H54 (cell line): ENCODE measurements at places on chromosomes 3 and 15.

- DNase-seq = no peak
These were observed 37.2 kb upstream of the ANPEP start for GRCh38 chr15:89851673-89852341.

DNA sequence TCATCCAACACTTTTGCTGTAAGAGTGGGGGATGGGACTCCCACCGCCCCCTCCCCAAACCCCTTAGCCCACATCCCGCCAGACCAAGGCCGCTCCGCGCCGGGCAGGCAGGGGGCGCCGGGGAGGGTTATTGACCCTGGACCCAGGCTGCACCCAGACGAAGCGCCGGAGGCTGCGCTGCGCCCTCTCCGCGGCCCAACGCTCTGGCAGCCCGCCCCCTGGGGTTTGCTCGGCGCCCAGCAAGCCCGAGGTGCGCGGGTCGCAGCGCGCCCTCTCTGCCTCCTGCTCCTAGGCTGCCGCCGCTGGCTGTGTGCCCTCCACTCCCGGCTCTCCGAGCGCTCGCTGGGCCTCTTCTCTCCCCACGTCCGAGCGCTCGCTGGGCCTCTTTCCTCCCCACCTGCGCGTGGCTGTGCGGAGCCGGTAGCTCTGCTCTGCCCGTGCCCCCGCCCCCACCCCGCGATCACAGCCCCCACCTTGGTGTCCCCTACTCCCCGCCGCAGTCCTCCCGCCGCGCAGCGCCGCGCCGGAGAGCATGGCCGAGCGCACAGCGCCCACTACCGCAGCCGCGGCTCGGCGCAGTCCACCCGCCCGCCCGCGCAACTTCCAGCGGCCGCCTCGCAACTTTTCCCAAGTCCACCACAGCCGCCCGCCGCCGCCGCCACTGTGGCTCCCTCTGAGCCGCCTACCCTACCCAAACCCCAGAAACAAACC is 1.2 kb downstream of the MECOM start:
- peak; percentile 70 for DNase-seq

DNA sequence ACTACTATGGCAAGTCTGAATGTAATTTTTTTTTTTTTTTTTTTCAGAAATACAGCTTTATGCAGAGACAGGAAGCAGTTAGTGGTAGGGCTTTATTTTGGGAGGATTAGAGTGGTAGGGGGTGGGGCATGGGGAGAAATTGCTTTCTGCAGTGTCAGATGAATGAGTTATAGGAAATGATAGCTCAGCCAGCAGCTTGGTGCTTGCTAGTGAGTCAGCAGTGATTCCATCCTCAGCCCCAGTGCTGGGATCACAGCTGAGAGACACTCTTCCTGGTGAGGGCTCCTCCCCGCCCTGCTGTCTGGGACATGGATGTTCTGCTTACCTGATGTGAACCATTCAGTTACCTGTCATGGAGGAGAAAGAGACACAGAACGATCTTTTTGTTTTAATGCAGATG is 39.6 kb downstream of the SEMA6D start:
- DNase-seq = no peak

GRCh38 chr3:9201955-9202354 is 47.5 kb downstream of the SRGAP3 start:
- DNase-seq = no peak

- no peak for DNase-seq
These were observed 99.1 kb downstream of the CLSTN2 start for GRCh38 chr3:140034058-140034457.

GRCh38 chr15:74127954-74128784 is 2.2 kb upstream of the ISLR2 start:
- no peak for DNase-seq

GRCh38 chr3:129040039-129040336 is 20.6 kb upstream of the GP9 start:
- DNase-seq = no peak

DNA sequence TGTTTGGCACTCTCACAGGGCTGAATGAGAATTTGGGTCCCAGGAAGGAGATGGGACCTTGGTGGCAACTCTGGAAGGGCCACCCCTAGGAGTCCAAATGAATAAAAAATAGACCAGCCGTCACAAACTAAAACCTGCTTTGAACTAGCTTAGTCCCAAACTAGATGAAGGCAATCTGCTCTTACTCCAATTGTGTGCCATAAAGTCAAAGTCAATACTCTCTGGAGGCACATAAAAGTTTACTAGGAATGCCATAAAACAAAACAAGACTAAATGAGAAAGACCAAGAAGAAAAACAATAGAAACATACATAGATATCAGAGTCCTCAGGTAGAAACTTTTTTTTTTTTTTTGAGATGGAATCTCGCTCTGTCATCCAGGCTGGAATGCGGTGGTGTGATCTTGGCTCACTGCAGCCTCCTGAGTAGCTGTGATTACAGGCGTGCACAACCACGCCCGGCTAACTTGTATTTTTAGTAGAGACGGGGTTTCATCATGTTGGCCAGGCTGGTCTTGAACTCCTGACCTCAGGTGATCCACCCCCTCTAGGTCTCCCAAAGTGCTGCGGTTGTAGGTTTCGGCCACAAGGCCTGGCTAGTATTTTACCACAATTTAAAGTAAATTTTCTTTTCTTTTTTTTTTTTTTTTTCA is 8.1 kb downstream of the GOLGA6L2 start:
- no peak for DNase-seq

- no peak for DNase-seq
These were observed 729.6 kb downstream of the NLGN1 start for GRCh38 chr3:174126990-174127758.

DNA sequence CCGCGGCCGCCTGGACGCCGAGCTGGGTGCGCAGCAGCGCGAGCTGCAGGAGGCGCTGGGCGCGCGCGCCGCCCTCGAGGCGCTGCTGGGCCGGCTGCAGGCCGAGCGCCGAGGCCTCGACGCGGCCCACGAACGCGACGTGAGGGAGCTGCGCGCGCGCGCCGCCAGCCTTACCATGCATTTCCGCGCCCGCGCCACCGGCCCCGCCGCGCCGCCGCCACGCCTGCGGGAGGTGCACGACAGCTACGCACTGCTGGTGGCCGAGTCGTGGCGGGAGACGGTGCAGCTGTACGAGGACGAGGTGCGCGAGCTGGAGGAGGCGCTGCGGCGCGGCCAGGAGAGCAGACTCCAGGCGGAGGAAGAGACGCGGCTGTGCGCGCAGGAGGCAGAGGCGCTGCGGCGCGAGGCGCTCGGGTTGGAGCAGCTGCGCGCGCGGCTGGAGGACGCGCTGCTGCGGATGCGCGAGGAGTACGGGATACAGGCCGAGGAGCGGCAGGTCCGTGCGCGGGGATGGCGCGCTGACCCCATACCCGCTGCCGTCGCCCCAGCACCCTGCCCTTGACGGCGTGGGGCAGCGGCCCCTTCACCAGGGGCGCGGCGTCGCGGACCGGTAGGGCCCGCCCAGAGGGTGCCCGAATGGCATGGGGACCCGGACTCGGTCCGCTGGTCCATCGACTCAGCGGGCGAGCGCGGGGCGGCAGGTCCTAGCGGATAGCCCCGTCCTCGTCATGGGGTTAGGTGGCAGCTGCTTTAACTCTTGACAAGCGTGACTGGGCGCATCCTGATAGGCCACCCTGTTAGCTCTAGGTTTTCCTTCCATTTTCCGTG is 848 bp downstream of the SYNM start:
- no peak for DNase-seq

- no peak for DNase-seq
These were observed 128.9 kb downstream of the MCTP2 start for GRCh38 chr15:94360251-94360685.

DNA sequence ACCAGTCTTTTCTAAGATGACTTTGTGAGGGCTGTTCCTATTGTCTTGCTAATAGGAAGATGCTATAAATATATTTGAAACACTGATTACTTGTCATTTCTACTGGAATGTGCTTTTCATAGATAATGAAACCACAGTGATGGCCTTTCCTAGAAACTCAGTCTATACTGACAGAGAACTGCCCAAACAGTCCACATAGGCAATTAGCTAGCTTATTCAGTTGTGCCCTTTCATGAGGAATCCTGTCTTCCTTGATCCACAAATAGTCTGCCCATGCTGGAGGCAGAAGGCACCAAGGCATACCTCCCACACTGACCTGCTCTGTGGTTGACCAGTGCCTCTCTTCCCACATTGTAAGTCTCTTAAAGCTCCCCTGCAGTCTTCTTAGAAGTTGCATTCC is 135.9 kb downstream of the CMSS1 start:
- no peak for DNase-seq

GRCh38 chr15:90862964-90863778 is 5.2 kb upstream of the FURIN start:
- DNase-seq = no peak

GRCh38 chr15:48992545-48992944 is 28.8 kb upstream of the SHC4 start:
- no peak for DNase-seq

GRCh38 chr15:69758810-69759790 is 306.5 kb downstream of the RPLP1 start:
- no peak for DNase-seq

DNA sequence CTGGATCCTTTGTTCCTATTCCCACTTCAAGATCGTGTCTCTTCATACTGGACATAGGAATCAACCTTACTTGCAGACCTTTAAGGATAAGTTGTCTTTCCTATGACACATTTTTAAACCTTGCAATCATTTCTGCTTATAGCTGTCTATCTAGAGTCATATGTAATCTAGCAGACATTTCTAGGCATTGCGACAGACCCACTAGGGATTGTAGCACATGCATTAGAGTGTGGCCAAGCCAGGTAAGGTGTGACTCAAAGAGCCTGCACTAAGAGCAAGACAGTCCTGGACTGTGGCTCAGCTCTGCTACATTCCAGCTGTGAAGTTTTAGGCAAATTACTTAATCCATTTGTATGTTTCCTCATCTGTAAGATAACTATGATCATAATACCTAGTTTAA is 38.8 kb upstream of the BFSP2 start:
- no peak for DNase-seq

GRCh38 chr3:32120471-32120870 is 14.1 kb downstream of the GPD1L start:
- no peak for DNase-seq

GRCh38 chr15:36210426-36210825 is 369.0 kb upstream of the CDIN1 start:
- no peak for DNase-seq

- DNase-seq = no peak
These were observed 153.8 kb upstream of the CTNNB1 start for GRCh38 chr3:41045491-41045890.

- DNase-seq = no peak
These were observed 331.1 kb downstream of the SV2B start for GRCh38 chr15:91431041-91431715.

DNA sequence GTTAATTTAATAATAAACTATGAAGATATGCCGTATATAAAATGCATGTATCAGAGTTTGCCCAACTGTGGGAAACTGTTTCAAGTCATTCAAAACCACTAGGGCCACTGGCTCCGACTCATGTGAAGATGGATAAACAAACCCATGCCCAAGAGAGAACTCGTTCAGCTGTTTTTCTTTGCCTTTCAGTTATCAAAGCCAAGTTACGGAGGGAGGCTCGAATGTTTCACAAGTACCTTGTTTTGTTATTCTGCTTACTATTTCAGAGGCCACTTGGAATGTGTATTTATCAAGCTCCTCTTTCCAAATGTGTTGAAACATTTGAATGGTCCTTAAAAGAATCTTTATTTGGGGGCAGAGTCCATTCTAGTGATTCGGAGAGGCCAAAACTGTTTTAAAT is 82.1 kb downstream of the DUT start:
- no peak for DNase-seq

DNA sequence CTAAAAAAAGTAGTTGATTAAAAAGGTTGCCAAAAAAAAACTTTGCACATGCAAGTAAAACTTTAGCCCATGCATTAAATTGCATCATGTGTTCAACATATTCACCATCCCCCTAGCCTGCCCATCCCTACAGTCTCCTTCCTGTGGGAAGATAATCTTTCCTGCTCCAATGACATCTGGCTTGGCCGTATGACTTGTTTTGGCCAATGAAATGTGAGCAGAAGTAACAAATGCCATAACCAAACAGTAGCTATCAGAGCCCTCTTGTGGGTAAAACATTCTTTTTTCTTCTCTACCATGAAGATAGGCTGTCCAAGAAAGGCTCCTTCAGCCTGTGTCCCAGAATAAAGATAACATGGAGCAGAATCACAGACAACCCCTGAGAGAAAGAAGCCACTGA is 15.3 kb downstream of the ERC2 start:
- DNase-seq = no peak

GRCh38 chr15:69504352-69505040 is 51.9 kb downstream of the RPLP1 start:
- DNase-seq = no peak

- DNase-seq = no peak
These were observed at the start of gene CDCP1 for GRCh38 chr3:45145681-45146614. TSS of gene CDCP1 (minus strand) at chr3:45146378. CDS start at chr3:45146287, 91 bp downstream.

GRCh38 chr3:63067999-63068645 is 192.9 kb upstream of the CADPS start:
- DNase-seq = no peak

- DNase-seq = no peak
These were observed 99.8 kb downstream of the TMEM108 start for GRCh38 chr3:133138017-133138416.

DNA sequence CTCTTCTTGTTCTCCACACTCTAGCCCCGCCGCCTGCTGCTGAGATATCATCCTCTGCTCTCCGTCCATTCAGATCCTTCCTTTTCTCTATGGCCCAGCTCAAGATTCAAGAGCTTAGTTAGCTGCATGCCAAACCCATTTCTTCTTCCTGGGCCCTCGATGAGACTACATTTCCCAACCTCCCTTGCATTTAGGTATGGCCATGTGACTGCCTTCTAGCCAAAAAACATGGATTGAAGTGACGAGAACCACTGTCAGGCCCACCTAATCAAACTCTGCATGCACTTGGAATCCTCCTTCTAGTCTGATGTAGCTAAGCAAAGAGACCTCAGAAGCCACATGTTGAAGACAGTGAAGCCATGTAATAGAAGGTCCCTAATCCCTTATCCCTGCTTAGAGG is 308.2 kb downstream of the VPS13C start:
- no peak for DNase-seq

- no peak for DNase-seq
These were observed 124.9 kb upstream of the TLE3 start for GRCh38 chr15:70222606-70223005.

DNA sequence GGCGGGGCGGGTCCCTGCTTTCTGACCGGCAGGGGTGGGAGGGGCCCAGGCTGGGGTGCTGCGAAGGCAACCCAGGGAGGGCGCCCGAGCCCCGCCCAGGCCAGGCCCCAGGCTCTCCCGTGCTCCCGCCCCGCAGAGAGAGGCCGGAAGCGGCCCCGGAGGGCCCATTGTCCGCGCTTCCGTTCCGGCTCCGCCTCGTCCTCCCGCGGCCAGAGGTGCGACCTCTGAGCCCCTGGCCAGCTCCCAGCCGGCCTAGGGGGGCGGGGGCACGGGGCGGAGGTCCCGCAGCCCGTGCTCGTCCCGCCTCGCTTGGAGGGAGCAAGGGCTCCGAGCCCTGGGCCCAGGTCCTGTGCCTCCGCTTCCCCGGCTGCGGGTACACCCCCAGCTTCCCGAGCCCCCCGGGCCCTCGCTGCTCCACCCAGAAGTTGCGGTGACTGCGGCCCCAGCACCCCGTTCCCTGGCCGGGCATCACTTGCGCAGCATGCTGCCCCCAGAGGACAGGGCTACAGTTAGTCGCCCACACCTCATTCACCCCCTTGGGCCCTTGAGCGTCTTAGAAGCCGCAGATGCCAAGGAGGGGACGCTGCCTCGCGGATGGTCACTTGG is 20.4 kb upstream of the PLXND1 start:
- peak; percentile 99 for DNase-seq

GRCh38 chr3:29577250-29577649 is 296.4 kb downstream of the RBMS3 start:
- DNase-seq = no peak
